ENCODE measurements at places on chromosomes 12 and 14. TPM values are rescaled to one million over a fixed set of nuclear protein-coding genes. Genes with fewer than 3 reads are reported as not detected.

DNA sequence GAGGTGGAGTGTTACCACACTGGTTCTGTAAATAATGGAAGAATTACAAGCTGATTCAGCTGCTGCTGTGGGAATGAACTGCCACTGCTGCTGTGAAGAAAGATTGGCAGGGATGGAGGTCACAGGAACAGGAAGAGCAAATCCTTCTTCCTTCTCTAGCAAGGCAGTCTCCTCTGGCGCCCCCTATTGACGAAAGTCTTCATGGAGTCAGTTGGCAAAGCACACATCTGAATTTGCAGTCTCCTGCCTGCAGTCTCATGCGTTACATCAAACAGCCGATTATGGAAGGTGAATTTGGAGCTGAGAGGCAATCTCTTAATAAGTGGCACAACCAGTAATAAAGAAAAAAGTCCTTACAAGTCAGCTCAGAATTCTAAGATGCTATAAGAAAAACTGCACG, 106.0 kb upstream of the TMTC1 start:
- no peak overlapping the region for H3K4me3 ChIP-seq
- H3K27ac ChIP-seq: no peak overlapping the region
- H3K36me3 ChIP-seq: no peaks in the 10 kb centered on the region
- no peak for DNase-seq

DNA sequence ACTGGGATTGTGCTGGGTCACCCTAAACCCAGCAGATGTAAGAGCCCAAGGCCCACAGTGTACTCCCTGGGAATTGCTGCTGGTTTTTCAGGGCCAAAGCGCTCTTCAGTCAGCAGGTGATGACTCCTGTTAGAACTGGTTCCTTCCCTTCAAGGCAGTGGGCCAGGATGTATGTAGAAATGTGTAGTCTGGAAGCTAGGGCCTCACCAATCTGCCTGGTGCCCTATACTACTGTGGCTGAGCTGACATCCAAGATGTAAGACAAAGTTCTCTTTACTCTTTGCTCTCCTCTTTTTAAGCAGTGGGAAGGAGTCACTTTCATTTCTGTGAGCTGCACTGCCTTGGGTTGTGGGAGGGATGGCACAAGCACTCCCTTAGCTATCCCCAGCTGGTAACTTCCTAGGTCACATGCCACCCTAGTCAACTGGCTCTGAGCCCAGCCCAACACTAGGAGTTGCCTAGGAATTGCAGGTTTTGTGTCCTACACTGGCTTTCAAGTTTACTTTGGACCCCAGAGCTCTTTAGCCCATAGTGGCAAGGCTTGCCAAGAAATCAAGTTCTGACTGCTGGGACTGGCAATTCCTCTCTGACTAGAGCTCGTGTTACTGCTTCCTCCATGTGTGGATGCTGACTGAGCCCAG, 249.2 kb downstream of the C12orf50 start:
- no peak overlapping the region for H3K27ac ChIP-seq
- H3K4me1 ChIP-seq: no peaks in the 10 kb centered on the region
- DNase-seq: no peak
- H3K36me3 ChIP-seq: no peaks in the 10 kb centered on the region
- no peak overlapping the region for H3K4me3 ChIP-seq

The TPH2 gene
- not detected for polyA plus RNA-seq

The FLVCR2 gene
- 0.40 TPM for polyA plus RNA-seq

The RHOF gene
- 2.8 TPM for polyA plus RNA-seq

The SLC10A1 gene
- not detected for polyA plus RNA-seq

The RTL1 gene
- not detected for polyA plus RNA-seq

The PSME2 gene
- 158 TPM for polyA plus RNA-seq

GRCh38 chr14:58243790-58244555, 670 bp upstream of the PSMA3 start:
- no peak for DNase-seq
- H3K4me1 ChIP-seq: peaks cover 25% of the 10 kb centered on the region
- H3K27ac ChIP-seq: peak overlapping the region; percentile 89

- no peak for DNase-seq
- H3K27ac ChIP-seq: no peak overlapping the region
- no peaks in the 10 kb centered on the region for H3K4me1 ChIP-seq
- no peaks in the 10 kb centered on the region for H3K27me3 ChIP-seq
- H3K4me3 ChIP-seq: no peak overlapping the region
- H3K36me3 ChIP-seq: no peaks in the 10 kb centered on the region
These were observed 135.9 kb downstream of the SYT1 start for GRCh38 chr12:79000501-79000900.

The DCN gene
- 1.1 TPM for polyA plus RNA-seq

DNA sequence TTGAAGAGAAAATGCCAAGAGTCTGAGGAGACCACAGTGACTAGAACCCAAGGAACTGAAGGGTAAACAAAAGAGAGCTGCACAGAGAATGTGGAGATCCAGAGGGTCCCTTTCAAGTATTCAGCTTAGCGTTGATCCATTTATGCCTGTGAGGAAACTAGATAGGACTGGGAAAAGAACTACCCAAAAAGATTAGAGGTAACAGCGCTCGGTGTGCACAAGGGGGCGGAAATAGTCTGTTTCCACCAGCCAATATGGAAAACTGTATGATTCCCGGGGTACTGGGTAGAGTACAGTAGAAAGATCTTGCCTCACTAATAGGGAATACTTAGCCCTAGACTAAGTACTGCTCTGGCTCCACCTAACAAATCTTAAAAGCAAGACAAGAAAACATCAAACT, 135.5 kb downstream of the DPF3 start:
- no peaks in the 10 kb centered on the region for H3K27me3 ChIP-seq

DNA sequence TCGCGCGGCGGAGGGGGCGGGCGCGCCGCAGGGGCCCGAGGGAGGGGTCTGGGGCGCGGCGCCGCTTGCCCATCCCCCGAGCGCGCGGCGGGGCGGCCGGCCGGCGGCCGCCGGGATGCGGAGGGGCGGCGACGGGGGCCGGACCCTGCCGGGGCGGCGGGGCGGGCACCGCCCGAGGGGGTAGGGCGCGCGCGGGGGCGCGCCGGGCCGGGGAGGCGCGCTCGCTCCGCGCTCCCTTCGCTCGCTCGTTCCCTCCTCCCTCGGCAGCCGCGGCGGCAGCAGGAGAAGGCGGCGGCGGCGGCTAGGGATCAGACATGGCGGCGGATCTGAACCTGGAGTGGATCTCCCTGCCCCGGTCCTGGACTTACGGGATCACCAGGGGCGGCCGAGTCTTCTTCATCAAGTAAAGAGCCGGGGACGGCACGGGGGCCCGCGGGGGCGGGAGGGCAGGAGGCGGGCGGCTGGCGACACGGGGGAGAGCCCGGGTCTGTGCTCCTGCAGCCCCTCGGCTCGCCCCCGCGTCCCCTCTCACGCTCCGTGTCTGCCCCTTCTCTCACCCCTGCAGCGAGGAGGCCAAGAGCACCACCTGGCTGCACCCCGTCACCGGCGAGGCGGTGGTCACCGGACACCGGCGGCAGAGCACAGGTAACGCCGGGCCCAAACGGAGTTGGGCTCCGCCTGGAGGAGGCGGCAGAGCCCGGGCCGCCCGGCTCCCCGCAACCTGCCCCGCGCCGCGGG, at the start of gene PLEKHA5:
TSS of gene PLEKHA5 (plus strand) at position 248 of the 738 bp plus-strand sequence. CDS start at position 315, 67 bp downstream.
- H3K4me3 ChIP-seq: peak within 1 kb of the TSS; percentile 96
- H3K27ac ChIP-seq: peak within 1 kb of the TSS; percentile 90
- H3K36me3 ChIP-seq: no peaks in the 10 kb centered on the region
- no peaks in the 10 kb centered on the region for H3K27me3 ChIP-seq

The MYO1H gene
- not detected for polyA plus RNA-seq

DNA sequence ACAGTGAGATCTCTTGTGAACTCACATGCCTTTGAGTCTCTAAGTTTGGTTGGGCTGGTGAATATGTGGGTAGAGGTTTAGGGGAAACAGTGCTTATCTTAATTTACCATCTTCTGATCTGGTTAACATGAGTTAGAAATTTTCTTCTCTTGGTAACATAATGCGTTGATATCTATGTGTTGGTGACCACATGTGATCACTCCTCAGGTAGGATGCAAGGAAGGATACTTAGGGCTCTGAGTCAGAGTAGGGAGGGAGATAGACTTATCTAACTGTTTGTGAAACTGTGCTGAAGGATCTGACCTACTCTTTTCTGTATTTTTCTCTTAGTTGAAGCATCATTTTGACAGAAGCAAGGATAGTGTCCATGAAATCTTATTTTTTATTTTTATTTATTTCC, 23.1 kb downstream of the FAM234B start:
- no peak for DNase-seq
- no peak overlapping the region for H3K27ac ChIP-seq
- no peak overlapping the region for H3K4me3 ChIP-seq
- H3K27me3 ChIP-seq: no peaks in the 10 kb centered on the region
- peaks cover 17% of the 10 kb centered on the region for H3K4me1 ChIP-seq
- H3K36me3 ChIP-seq: no peaks in the 10 kb centered on the region

The PELI2 gene
- 0.01 TPM for polyA plus RNA-seq

The ARHGEF40 gene
- 8.7 TPM for polyA plus RNA-seq

- H3K27me3 ChIP-seq: no peaks in the 10 kb centered on the region
- DNase-seq: no peak
These were observed 285.8 kb downstream of the NUAK1 start for GRCh38 chr12:105852951-105853350.

DNA sequence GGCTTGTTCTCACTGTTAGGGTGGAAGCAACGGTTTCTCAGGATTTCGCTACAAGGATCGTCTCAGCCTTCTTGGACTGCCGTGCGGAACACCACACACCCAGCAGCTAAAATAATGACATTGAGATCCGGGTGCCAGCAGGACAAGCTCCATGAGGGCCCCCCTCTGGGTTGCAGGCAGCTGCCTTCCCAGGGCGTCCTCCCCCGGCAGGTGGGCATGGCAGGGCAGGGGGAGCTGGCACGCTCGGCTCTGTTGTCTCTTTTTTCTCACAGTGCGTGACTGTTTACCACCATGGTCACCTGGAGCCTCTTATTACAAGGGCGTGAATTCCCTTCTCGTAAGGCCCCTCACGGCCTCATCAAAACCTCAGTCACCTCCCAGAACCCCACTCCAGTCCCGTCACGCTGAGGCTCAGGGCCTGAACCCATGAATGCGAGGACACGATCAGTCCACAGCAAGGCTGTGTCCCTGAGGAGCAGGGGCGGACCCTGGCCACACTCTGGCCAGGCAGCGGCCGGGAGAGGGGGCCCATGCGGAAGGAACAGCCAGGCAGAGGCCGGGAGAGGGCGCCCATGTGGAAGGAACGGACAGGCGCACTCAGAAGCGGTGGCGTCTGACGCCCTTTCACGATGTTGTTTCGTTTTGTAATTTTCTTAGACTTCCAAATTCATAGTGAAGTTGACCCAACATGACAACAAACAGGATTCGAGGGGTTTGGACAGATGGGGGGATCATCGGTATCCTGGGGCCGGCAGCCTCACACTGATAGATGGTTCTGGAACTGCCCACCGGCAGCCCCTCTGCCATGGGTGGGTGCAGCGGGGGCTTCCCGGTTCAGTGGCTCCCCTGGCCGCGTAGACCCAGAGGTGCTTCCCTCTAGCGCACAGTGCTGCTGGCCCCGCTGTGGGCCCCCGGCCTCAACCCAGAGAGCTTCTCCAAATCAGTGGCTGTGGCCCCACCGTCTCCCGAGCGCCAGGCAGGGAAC, 10.0 kb downstream of the LRCOL1 start:
- H3K27me3 ChIP-seq: peaks cover 65% of the 10 kb centered on the region
- H3K4me3 ChIP-seq: peak overlapping the region; percentile 26
- no peaks in the 10 kb centered on the region for H3K36me3 ChIP-seq
- no peak overlapping the region for H3K27ac ChIP-seq
- peaks cover 7% of the 10 kb centered on the region for H3K4me1 ChIP-seq

The LRFN5 gene
- polyA plus RNA-seq: not detected

GRCh38 chr12:9721394-9722092, 11.4 kb downstream of the CLECL1 start:
- H3K4me3 ChIP-seq: no peak overlapping the region
- peaks cover 12% of the 10 kb centered on the region for H3K4me1 ChIP-seq
- DNase-seq: no peak
- no peaks in the 10 kb centered on the region for H3K27me3 ChIP-seq
- no peak overlapping the region for H3K27ac ChIP-seq

DNA sequence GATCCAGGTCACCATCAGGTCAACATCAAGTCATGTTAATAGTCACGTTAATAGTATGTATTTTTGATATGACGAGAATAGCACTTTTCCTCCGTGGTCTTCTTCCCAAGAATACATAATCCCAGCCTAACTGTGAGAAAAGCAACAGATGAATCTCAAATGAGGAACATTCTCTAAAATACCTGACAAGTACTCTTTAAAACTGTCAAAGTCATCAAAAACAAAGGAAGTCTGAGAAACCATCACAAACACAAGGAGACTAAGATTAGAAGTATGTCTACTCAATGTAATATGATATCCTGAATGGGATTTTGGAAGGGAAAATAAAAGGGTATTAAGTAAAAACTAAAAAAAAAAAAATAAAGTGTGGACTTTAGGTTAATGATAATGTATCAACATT, 36.8 kb upstream of the GLIPR1 start:
- H3K36me3 ChIP-seq: no peaks in the 10 kb centered on the region
- no peak overlapping the region for H3K4me3 ChIP-seq
- no peaks in the 10 kb centered on the region for H3K27me3 ChIP-seq
- peaks cover 25% of the 10 kb centered on the region for H3K4me1 ChIP-seq

- DNase-seq: no peak
- H3K4me3 ChIP-seq: peak overlapping the region; percentile 31
- H3K36me3 ChIP-seq: no peaks in the 10 kb centered on the region
- H3K4me1 ChIP-seq: peaks cover 8% of the 10 kb centered on the region
These were observed 5.3 kb downstream of the STYK1 start for GRCh38 chr12:10668526-10668925.

DNA sequence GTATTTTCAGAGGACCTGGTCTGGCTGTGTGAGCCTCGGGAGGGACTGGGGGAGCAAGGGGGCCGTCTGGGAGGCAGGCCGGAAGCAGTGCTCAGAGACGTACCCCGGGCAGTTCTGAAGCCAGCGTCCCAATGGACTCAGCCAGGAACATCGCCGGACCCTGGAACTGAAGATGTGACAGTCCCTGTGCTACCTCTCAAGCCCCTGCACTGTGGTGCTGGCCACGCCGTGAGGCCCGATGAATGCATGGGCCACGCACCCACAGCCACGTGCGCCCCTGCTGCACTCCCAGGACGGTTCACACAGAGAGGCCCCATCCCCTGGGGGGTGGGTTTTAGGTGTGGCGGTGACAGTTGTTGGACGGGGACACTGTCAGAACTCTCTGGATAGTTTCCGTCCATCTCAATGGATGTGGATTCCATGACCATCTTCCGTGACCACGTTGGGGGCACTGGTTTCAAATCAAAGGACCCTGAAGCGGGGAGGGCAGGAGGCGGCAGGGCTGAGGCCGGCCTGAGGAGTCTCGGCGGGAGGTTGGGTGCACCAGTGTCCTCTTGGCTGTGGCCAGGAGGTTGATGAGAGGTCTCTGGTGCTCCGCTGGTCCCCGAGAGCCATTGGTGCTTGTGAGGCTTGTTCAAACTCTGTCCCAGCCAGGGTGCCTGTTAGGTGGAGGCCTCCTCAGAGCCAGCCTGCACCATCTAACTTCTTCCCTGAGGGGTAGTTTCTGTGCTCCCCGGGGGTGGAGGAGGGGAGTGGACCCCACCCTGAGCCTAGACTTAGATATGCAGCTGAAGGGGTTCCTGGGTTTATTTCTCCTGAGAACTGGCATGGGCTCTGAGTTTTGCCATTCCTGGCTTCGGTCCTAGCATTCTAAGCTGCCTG, 36.3 kb upstream of the TSPAN9 start:
- H3K27ac ChIP-seq: no peak overlapping the region
- no peak overlapping the region for H3K4me3 ChIP-seq
- no peaks in the 10 kb centered on the region for H3K27me3 ChIP-seq
